ENCODE measurements at places on chromosomes 5 and 9.

- no peak for DNase-seq
These were observed 31.4 kb upstream of the SYK start for GRCh38 chr9:90770182-90770738.

- DNase-seq = peak; percentile 75
These were observed 114.0 kb upstream of the MTAP start for GRCh38 chr9:21688108-21689102.

- DNase-seq = no peak
These were observed 4.5 kb downstream of the MAPK9 start for GRCh38 chr5:180287404-180287803.

- peak; percentile 46 for DNase-seq
These were observed 72.3 kb upstream of the NIPAL4 start for GRCh38 chr5:157387683-157388093.

GRCh38 chr5:27814286-27814685, 775.9 kb upstream of the CDH9 start:
- DNase-seq = no peak

GRCh38 chr5:153753645-153754432, 263.4 kb downstream of the GRIA1 start:
- DNase-seq = no peak

DNA sequence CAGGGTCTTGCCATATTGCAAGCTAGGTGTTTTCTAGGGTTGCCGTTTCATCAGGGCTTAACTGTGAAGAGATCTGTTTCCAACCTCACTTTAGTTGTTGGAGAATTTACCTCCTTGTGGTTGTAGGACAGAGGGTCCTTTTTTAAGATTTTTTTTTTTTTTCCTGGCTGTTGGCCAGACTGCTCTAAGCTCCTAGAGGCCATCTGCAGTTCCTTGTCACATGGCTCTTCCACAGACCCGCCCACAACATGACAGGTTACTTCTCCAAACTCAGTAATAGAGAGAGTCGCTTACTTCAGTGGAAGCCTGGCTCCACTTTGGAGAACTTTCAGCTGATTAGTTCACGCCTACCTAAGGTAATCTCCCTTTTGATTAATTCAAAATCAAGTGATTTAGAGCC, 543.7 kb downstream of the DMRTA1 start:
- DNase-seq = no peak

GRCh38 chr5:38809388-38810359, 36.1 kb upstream of the OSMR start:
- no peak for DNase-seq

- DNase-seq = no peak
These were observed 1819.8 kb upstream of the C9orf72 start for GRCh38 chr9:29393064-29393463.

DNA sequence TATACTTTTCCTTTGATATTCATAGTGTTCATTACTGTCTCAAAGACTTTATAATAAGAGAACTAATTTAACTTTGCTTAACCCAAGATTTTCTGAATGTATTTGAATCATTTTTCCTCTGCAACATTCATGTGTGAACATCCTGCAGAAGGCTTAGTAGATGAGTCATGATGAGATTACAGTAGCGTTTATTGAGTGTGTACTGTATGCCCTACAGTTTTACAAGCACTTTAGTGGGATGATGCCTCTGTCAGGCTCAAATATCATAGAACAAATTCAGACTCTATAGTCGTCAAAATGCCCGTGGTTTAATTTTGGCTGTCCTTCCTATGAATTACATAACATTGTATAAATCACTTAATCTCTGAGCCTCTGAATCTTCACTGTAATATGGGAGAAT, 41.2 kb downstream of the FYB1 start:
- DNase-seq = no peak

DNA sequence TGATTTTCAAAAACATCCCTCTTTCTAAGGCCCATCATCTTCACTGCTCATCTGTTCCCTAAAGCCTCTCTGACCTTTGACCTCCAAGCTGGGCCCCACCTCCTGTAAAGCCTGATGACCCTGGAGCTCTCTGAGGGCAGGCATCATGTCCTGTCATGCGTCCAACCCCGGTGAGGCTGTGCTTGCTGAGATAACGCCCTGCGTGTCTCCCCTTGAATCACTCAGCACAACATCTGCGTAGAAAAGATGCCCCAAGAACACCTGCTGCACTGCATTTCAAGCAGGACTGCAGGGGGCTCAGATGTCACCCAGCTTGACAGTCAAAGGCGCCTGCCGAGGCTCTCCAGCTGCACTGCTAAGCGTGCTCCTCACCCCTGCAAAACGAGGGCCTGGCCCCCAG, 78.0 kb downstream of the OTULIN start:
- no peak for DNase-seq

- no peak for DNase-seq
These were observed 12.7 kb downstream of the IRF1 start for GRCh38 chr5:132477784-132478365.

DNA sequence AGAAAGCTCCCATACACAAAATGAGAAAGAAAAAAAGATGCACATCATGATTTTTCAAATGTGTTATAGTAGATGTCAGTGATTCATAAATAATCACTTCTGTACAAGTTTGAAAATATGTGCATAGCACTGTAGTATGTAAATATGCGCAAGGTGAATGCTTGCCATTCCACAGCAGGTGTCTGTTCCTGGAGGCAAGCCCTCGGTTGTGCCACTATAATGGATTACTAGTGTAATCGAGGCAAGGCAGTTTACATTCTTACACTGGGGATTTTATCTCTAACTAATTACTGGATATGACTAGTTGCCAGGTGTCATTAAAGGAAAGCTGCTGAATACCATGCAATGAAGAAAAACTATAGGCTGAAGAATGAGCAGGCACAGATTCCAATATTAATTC, 93.6 kb downstream of the ARHGEF28 start:
- DNase-seq = no peak

- no peak for DNase-seq
These were observed 30.7 kb downstream of the MSX2 start for GRCh38 chr5:174755106-174755505.

DNA sequence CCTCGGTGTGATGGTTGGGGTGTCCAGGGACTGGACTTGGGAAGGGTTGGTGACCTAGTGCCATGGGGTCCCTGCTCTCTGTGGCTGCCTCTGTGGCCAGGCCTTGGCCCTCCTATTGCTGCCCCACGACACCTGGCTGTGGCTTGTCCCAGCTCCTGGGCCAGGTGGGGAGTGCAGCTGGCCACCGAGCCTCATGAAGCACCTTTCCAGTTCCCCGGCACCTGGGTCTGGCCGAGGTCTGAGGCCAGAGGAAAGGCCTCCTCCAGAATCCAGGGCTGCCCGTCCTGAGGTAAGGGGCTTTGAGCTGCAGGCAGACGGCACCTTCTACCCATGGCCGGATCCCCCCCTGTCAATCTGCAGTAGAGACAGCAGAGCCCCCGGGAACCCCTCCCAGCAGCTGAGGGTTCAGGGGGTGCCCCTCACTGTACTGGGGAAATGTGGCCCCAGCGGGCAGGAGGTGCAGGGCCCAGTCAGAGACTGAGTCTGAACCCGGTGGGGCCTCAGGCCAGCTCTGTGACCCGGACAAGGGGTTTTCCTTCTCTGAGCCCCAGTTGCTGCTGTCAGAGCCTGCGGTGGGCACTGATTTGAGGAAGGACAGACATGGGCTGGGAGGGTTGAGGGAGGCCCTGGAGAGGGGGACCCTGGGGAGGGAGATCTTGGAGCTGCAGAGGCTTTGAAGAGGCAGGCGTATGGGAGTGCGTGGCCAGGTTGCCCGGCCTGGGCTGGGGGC, 54.5 kb downstream of the RXRA start:
- DNase-seq = no peak

DNA sequence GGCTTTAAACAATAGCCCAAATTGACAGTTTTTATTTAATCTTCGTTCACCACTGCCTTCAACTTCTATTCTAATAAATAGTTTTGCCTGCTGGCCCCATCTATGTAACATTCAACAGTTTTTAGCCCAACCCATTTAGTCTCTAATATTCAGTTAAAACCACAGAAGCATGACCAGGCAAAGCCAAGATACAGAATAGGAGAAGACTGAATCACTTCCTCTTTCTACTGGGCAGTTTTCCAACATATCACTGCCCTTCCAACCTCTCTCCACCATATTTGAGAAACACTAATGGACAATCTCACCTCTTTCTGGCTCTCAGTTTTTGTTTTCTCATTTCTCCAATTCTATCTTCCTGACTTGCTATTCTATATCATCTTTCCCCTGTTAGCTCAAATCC, 352.9 kb downstream of the DNAH5 start:
- DNase-seq = no peak

GRCh38 chr5:51002368-51002767, 335.9 kb downstream of the PARP8 start:
- no peak for DNase-seq

DNA sequence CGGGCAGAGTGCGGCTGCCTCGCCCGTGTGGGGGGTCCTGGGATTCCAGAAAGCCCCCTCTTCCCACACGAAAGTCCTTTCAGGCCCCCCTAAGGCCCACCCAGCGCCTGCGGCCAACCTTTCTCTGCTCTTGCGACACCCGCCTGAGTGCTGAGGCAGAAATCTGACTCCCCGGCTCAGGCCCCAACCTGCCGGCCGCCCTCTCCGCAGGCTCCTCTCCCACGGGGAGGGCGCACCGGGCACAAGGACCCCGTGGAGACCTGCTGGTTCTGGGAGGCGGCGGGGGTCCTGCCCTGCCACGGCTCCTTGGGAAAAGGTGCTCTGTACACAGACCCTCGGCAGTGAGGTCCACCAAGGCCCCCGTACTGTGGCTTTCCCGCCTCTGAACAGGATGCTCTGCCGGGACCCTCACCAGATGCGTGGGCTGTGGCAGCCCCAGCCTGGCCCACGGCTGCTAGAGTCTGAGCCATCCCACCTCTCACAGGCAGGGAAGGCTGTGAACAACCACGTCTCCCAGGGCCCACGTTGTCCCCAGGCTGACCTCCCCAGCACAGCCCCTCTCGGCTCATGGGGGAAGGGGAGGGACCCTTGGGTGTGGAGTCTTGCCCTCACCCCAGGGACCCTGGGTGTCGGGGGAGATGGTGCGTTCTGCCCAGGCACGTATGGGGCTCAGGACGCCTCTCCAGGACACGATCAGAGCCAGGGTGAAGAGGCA, 41.5 kb upstream of the EGFL7 start:
- DNase-seq = no peak

DNA sequence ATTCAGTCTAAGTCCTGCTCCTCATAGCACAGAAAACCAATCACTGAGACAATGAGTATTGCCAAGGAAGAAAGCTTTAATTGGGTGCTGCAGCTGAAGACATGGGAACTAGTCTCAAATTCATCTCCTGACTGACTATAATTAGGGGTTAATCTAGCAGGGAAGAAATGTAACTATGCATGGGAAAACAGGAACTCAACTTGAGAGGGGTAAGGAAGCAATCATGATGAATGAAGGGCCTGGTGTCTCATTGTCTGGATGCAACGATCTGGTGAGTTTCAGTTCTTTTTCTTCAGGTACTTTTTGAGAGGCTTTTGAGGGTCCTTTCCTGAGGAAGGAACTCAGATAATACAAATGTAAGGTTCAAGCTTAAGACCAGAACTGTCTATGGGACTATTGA, 24.0 kb upstream of the OCLN start:
- no peak for DNase-seq

DNA sequence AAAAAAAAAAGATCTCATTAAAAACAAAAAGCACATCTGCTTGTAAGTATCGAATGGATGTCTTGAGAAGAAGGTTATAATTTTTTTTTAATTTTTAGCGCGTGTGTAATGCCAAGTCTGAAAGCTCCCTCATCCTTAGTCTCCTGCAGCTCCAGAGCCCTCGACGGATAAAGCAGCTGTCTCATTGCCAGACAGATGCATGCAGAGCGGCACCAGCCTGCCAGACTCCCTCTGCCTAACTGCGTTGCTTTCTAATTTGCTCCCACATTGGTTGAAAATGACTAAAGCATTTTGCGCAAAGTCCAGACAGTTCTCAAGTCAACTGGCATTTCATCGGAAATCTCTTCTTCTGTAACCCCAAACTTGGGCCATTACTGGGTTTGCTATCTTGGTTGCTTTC, 29.4 kb downstream of the OLFM1 start:
- DNase-seq = no peak

Data from Panc1 (cell line).